ENCODE measurements at places on chromosomes 7 and 10.

GRCh38 chr7:95295397-95295796 lies 28.9 kb downstream of the PON1 start:
- no peak for DNase-seq

GRCh38 chr7:98314469-98314868 lies 33.0 kb downstream of the BRI3 start:
- DNase-seq, result no peak

DNA sequence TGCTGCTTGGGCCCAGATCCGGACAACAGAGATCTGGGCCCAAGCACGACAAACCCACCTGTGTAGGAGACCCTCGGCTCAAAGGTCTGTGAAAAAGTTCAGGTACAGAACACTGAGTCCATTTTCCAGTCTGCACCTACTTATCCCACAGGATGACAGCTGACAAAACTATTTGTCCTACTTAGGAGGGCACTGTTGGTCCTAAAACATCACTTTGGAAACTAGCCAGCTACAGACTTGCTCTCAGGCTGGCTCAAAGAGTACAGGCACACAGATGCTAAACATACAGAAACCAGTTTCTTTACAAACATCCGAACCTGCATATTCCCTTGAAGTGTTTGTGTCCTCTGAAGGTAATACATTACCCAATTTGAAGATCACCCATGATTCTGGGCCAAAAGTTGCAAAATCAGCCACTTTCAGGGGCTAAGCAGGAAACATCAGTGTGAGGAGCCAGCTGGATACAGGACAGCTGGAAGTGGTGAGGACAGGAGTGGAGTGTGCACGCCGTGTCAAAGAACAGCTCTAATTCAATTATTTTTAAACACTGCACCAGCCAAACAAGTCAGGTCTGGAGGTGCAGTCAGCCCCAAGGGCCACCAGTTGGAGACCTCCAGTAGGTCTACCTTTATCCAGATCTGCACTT lies 88.5 kb downstream of the NOC3L start:
- no peak for DNase-seq

GRCh38 chr7:130491841-130492522 lies at the start of gene MEST:
MEST (plus strand) TSS chr7:130492085; CDS start chr7:130492314, 229 bp downstream.
- no peak for DNase-seq

DNA sequence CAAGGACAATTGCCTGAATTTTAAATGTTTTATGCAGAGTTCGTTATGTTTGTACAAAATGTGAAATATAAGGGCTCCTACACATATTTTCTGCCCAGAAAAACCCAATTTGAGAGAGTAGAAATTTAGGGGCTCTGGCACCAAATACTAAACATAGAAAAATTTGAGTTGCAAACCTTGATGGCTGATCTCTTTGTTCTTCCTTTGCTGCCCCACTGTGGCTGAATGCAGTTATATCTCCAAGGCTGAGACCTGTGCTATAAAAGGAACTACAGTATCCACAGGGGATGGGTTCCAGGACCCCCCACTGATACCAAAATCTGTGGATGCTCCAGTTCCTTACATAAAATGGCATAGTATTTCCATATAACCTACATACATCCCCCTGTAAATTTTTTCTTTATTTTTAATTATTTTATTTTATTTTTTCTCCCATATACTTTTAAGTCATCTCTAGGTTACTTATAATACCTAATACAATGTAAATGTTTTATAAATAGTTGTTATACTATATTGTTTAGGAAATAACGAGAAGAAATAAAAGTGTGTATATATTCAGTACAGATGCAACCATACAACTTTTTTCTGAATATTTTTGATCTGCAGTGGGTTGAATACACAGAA lies 22.5 kb downstream of the CFAP43 start:
- peak; percentile 7 for DNase-seq

GRCh38 chr10:43352951-43353350 lies 18.5 kb upstream of the FXYD4 start:
- no peak for DNase-seq

GRCh38 chr7:28018856-28019465 lies 161.6 kb downstream of the JAZF1 start:
- no peak for DNase-seq

GRCh38 chr7:12233175-12233574 lies 22.1 kb downstream of the TMEM106B start:
- DNase-seq, result no peak

DNA sequence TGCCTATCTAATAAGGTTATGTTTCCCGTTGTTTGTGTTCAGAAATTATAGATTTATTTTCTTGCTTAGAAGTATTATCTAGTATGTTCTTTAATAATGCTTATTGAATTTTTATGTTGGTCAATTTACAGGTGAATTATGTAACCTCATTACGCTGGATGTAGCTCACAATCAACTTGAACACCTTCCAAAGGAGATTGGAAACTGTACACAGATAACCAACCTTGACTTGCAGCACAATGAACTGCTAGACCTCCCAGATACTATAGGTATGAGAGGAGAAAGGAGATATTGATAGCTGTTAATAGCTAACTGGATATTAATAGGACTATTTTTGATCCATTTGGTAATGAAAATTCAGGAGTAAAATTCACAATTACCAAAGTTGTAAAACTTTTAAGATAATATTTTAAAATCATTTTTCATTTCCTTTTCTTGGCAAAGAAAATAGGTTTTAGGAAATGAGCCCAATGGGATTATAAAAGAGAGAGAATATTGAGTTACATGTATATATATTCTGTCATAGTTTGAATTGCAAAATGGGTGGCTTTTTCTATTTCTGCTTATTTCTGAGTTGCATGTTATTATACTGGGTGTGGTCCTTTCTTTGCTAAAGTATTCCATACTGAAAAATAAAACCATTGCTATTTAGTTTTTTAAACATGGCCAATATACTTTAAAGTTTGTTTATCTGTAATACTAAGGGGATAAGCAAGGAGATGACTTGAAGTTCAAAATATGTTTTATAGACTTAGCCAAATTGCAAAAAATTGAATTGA lies 66.3 kb downstream of the SHOC2 start:
- DNase-seq, result no peak

DNA sequence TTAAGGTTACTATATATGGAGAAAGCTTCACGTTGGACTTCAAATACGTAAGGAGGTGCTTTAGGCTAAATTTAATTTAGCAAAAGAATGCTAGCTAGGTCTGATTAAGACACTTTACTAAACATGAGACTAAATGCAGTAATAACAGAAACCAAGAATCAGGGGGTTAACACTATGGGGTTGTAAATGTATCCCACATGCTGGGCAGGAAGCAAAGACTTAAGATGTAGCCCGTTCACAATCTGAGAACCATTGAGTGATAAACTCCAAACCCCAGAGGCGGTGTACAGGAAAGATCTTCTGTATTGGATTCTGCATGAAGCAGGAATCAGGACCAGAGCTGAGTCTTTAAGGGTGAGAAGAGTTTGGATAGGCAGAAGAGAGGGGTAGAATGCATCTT lies 60.4 kb downstream of the FZD1 start:
- DNase-seq, result no peak

- no peak for DNase-seq
These were observed 1673.4 kb downstream of the REEP3 start for GRCh38 chr10:65194555-65194954.

GRCh38 chr10:97607095-97607636 lies 17.6 kb downstream of the C10orf62 start:
- DNase-seq, result peak; percentile 50

DNA sequence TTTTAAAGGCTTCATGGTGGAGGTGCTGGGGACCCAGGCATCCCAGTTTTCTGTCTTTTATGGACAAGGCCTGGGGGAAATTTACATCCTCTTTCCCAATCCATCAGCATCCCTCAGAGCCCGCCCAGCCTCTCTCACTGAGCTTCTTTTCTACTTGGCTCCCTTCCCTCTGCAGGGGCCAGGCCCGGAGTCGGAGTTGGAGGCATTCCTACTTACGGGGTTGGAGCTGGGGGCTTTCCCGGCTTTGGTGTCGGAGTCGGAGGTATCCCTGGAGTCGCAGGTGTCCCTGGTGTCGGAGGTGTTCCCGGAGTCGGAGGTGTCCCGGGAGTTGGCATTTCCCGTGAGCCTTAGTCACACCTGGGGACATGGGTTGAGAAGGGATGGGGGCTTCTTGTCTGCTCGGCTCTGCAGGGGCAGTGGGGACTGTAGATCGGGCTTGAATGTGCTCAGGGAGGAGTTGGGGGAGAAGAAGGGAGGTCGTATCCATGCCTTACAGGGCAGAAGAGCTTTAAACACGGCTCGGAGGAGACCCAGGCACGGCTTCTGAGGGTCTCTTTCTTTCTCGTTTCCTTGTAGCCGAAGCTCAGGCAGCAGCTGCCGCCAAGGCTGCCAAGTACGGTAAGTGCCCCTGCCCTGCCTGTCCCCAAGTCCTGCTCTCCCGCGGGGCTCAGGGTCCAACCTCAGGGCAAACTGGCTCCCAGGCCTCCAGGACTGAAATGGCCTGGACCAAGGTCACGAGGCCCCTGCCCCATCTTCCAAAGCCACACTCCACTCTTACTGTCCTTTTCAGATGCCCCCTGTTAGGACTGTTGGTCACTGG lies 27.3 kb upstream of the LIMK1 start:
- no peak for DNase-seq

GRCh38 chr7:446289-446935 lies 73.2 kb downstream of the PDGFA start:
- DNase-seq, result no peak

- no peak for DNase-seq
These were observed 59.8 kb downstream of the STK32C start for GRCh38 chr10:132247943-132248342.

GRCh38 chr7:121012919-121013318 lies 24.4 kb downstream of the CPED1 start:
- no peak for DNase-seq

DNA sequence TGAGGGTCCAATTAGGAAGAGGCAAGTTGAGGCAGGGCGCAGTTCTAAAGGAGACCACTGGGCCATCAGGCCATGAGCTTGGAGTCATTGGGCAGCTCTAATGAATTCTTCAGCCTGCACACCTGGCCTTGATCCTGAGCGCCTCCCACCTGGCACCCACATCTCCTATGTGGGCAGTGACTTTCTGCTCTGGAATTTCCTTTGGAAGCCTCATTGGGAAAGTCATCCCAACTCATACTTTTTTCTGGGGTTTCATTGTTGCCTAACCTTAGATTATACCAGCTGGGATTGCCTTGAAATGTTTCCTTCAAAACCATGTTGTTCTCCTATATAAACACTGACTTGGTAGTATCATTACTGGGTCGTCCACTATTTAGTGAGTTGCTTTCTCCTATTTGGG lies 54.1 kb downstream of the PLPP4 start:
- DNase-seq, result no peak

DNA sequence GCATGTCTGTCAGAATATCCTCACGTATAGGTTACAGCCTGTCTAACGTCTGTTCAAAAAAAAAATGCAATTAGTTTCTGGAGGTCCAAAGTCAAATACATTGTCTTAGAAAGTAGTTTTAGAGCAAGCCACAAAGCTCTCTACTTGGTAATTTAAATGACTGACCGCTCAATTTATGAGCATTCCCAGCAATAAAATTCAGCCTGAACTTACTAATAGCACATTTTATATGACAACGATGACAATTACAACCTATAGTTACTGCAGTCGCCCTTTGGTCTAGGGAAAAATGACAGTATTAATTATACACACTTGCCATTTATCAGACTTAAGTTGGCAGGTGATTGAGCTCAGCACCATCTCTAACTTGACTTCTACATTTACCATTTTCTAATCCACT lies 425.8 kb upstream of the STEAP1 start:
- DNase-seq, result no peak

DNA sequence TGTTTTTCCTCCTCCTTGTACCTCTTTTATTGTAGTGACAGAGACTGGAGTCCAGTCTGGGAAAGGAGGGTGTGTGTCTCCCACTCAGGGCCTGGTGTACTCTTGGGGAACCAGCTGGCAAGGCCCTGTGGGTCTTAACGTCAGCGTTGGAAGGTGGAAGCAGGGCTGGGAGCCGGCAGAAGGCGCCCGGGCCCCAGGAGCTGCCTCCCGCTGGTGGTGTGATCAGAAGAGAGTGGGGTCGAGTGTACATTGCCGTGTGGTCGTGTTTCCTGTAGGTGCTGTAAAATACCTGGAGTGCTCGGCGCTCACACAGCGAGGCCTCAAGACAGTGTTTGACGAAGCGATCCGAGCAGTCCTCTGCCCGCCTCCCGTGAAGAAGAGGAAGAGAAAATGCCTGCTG lies 45.7 kb downstream of the DAGLB start:
- DNase-seq, result no peak

GRCh38 chr10:69057951-69058297 lies 30.0 kb upstream of the SRGN start:
- DNase-seq, result no peak

- DNase-seq, result no peak
These were observed 3.3 kb downstream of the CDHR1 start for GRCh38 chr10:84197643-84198042.

- no peak for DNase-seq
These were observed 185.9 kb downstream of the RAB11FIP2 start for GRCh38 chr10:117860823-117861222.

DNA sequence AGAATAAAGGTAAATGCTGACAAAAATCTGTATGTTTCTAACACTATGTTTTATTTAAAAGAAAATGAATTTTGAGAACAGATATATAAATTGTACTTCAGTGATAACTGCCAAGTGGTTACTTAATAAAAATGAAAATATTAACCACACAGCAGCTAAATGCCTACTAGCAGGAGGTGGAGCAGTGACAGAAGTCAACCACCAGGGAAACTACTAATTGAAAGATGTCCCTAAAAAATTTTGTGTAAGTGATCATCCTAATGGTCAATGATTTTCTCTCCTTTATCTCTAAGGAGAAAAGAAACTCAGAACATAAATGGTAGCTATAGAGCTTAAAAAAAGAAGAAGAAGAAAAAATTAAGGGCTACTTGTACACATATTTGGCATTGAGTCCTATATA lies 22.9 kb downstream of the WNT16 start:
- DNase-seq, result no peak

DNA sequence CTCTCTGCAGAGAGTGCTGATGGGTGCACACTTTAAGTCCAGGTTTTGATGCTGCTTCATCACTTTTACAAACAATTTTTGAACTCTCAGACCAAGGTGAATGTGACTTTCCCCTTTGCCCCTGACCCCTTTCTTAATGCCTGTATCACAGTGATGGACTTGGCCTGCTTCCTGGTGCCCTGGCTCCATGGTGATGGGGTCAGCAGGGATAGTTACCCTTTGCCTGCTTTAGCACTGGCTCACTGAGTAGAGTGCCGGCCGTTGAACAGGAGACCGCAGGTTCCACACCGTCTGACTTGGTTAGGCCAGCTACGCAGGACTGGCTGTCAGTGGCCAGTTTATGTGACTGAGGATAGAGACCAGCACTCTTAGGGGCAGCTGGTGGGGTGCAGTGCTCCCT lies 40.1 kb downstream of the LRGUK start:
- no peak for DNase-seq

- no peak for DNase-seq
These were observed 113.9 kb downstream of the FZD1 start for GRCh38 chr7:91378131-91378530.

GRCh38 chr10:43957267-43958070 lies 308.8 kb upstream of the ZNF32 start:
- DNase-seq, result no peak

- no peak for DNase-seq
These were observed 425.2 kb upstream of the NFE2L3 start for GRCh38 chr7:25726781-25727311.

- DNase-seq, result no peak
These were observed 743 bp upstream of the ZCCHC24 start for GRCh38 chr10:79445977-79446757.

All from C1 segment of cervical spinal cord (tissue), 14 donors.